ENCODE measurements at places on chromosomes 2 and 18.

- no peak for DNase-seq
These were observed 44.5 kb downstream of the USP34 start for GRCh38 chr2:61426267-61426897.

- no peak for DNase-seq
These were observed 201.1 kb upstream of the GATA6 start for GRCh38 chr18:21968338-21968737.

- DNase-seq: no peak
These were observed 32.1 kb upstream of the SPATS2L start for GRCh38 chr2:200274116-200275075.

GRCh38 chr2:46180189-46180588 is 117.0 kb upstream of the EPAS1 start:
- no peak for DNase-seq

DNA sequence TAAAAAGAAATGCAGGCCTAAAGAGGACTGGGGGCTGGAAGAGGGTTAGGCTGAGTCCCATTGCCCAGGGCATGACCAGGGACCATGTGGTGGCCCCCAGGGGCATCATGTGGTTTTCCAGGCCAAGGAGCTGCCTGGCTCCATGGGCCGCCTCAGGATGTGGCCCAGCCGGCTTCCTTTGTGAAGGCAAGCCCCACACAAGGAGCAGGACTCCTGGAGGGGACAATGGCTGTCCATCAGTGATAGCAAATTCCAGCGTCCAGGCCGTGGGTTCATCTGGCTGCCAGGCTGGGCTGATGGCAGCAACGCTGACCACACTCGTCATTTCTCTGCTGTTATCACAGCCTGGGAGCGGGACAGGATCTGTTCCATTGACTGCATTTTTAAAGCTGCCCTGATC is 82.5 kb downstream of the GBX2 start:
- no peak for DNase-seq

DNA sequence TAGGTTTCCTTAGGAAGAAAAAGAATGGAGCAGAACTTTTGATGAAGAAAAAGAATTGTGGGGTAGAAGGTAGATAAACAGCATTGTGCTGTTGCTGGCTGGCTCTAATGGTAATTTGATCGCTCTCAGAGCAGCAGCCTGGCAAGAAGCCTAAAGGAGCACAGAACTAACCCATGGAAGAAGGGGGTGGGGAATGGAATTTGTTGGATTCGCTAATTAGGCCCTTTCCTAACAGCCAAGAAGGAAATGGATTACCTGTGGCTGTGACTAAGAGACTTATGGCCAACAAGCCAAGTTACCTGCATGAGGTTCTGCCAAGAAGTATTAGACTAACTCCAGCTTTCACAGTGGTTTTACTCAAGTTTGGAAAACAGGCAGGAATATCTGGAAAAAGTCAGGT is 210.6 kb downstream of the IKZF2 start:
- no peak for DNase-seq

GRCh38 chr2:207727261-207727660 is 15.8 kb downstream of the CCNYL1 start:
- no peak for DNase-seq

DNA sequence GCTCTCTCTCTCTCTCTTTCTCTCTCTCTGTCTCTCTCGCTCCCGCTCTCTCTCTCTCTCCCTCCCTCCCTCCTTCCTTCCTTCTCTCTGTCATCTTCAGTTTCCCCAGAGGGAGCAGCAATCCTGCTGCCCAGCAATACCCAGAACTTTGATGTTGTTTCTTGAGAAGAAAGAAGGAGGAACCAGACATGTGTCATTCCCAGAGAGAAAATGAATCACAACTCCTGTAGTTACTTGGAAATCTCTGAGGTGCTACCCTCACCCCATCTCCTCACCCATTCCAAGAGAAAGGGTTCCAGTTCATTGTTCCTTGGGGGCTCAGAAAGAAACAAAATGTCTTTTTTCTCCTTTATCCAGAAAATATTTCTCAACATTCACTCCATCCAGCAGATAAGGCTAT is 449.1 kb downstream of the TNS1 start:
- DNase-seq: no peak

GRCh38 chr2:223954401-223954800 is 2.9 kb upstream of the MRPL44 start:
- DNase-seq: no peak

- DNase-seq: no peak
These were observed 3.5 kb upstream of the CROCC2 start for GRCh38 chr2:240902615-240903041.

GRCh38 chr2:218289639-218290315 is 2.5 kb downstream of the TMBIM1 start:
- DNase-seq: no peak

- DNase-seq: no peak
These were observed 102.6 kb upstream of the HS6ST1 start for GRCh38 chr2:128421286-128421685.

All from hypothalamus (tissue), 51 donors.